ENCODE measurements at places on chromosomes 6 and 20.

DNA sequence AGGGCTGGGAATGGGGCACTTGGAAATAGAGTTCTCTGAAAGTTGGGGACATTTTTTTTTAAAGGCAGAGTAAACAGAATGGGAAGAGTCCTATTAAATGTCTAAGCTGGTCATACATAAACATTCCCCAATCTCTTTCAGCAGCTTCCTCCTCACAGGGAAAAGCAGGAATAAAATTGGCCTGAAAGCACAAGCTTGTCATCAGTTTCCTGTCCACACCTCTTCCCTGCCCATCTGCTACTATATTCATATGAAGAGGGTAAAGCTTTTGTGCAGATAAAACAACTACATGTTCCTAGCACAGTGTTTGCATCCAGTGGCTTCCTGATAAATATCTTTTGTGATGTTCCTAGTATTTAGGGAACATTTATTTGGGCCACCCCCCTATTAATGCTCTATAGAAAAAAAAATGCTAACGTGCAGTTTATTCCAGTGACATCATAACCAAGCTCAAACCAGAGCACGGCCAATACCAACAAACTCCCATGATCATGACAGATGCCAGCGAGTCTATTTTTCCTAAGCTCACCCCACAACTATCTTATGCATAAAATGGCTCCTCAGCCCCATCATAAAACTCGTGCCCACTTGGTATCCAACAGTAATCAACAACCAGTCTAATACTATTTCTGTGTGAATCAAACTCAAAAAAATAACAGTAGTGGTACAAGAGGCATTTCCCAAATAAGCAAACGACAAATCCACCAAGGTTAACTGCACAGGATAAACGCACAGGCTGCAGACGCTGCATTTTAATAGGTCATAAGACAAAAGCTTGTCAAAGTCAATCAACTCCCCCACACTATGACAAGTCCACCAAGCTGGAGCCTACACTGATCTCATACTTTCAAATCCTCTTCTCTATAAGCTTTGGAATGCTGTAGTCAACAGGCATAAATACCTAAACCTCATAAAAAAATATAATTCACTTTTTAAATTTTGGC lies 95.3 kb downstream of the EPB41L2 start:
- no peak for DNase-seq

- no peak for DNase-seq
These were observed 556.6 kb upstream of the CDH4 start for GRCh38 chr20:60695226-60696000.

DNA sequence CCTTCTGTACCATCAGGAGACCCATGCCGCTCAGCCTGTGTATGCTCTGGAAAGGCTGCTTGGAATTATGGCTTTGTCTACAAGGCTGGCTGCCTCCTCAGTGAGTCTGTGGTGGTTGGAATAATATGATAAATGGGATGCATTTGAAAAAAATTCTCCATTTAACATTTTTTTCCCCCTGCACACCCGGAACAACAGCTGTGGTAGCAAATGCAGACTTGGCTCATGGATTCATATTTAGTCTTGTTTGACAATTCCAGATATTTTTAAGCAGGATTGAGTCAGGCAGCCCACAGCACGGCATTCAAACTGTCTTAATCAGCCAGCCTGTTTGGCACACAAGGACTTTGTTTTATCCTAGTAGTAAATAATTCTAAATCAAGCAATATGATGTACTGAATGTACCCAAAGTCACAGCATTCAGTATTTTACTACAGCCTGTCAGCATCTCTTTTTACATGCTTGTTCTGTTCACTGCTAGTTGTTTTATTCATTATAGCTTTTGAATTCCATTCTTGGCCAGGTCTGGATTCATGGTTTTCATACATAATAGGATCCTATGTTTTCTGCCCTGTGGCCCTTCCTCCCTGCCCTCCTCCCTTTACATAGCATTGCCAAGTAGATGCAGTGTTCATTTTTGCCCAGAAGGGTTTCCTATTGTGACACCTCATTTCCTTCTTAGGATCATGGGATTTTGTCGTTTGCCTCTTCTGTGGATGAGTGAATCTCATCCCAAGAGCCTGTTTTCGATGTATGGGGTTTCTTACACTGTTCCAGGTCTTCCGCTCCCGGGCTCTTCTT lies 68.1 kb downstream of the LRRC1 start:
- no peak for DNase-seq

DNA sequence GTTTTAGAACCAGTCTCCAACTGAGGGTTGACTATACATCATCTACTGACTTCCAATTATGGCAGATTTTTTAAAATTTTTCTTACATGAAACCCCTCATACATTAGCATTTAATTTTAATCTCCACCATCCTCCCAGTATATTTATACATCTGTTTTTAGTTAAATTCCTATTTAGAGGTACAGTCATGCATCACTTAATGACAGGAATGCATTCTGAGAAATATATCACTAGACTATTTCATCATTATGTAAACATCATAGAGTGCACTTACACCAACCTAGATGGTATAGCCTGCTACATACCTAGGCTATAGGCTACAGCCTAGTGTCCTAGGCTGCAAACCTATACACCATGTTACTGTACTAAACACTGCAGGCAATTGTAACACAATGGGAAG lies 316.7 kb upstream of the MARCKS start:
- DNase-seq = no peak

DNA sequence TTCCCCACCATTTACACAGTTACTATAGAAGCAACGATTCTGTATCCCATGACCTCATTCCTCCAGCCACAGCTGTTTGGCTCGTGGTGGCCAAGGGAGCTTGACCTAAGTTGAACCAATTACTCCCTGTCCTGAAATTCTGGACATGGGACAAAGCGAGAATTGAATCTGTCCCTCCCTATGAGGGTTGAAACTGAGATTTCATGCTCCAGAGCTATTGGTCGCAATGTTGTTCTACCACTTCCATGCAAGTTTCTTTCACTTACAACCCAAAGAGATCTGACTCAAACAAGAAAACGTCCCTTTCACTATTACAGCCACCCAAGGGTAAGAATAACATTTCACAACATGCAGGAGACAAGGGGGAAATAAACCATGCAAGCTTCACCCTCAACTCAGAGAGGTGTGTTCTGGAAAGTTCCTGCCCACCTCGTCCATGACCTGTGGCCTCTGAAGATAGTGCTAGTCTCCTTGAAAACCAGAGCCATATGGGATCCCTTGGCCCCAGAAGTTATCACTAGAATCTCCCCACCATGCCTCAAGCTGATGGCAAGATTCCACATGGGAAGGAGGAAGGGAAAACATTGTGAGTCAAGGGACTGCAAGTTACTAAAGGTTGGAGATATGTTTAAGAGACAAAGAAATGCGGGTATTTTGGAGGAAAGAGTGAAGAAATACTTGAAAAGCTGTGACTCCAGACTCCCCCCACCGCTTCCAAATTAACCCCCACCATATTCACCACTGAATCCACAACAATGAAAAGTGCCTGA lies 74.5 kb upstream of the SRSF6 start:
- no peak for DNase-seq

GRCh38 chr20:47289096-47289495 lies 67.4 kb downstream of the ZMYND8 start:
- no peak for DNase-seq

DNA sequence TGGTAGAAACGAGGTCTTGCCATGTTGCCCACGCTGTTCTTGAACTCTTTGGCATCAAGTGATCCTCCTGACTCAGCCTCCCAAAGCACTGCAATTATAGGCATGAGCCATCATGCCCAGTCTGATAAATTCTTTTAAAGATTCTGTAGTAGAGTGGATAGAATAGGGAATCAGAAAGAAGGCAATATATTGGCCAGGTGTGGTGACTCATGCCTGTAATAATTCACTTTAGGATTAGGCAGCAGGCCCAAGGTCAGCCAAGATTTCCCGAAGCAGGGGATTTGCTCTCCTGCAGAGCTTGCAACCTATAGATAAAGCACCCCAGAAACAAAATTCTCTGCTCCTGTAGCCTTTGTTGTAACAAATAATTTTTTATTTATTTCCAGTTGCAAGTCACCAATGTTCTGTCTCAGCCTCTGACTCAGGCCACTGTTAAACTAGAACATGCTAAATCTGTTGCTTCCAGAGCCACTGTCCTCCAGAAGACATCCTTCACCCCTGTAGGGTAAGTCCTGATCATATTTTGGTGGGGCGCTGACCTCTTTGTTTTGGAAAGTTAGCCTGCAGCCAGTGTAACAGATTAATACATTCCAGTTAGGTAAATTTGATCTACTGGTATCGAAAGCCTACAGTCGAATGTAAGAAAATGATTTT lies 30.4 kb upstream of the MROH8 start:
- no peak for DNase-seq

- no peak for DNase-seq
These were observed 29.4 kb upstream of the KIF25 start for GRCh38 chr6:167968091-167968490.

GRCh38 chr20:10291568-10292248 lies 73.1 kb downstream of the SNAP25 start:
- no peak for DNase-seq

GRCh38 chr6:138099832-138100231 lies 7.4 kb downstream of the PERP start:
- DNase-seq = no peak

GRCh38 chr20:9615766-9616454 lies 101.5 kb downstream of the LAMP5 start:
- no peak for DNase-seq

GRCh38 chr20:32386091-32386490 lies 28.0 kb downstream of the ASXL1 start:
- DNase-seq = no peak

- no peak for DNase-seq
These were observed 332.3 kb downstream of the LAMA2 start for GRCh38 chr6:129215246-129215645.

GRCh38 chr6:142395266-142395665 lies 93.5 kb downstream of the ADGRG6 start:
- no peak for DNase-seq

DNA sequence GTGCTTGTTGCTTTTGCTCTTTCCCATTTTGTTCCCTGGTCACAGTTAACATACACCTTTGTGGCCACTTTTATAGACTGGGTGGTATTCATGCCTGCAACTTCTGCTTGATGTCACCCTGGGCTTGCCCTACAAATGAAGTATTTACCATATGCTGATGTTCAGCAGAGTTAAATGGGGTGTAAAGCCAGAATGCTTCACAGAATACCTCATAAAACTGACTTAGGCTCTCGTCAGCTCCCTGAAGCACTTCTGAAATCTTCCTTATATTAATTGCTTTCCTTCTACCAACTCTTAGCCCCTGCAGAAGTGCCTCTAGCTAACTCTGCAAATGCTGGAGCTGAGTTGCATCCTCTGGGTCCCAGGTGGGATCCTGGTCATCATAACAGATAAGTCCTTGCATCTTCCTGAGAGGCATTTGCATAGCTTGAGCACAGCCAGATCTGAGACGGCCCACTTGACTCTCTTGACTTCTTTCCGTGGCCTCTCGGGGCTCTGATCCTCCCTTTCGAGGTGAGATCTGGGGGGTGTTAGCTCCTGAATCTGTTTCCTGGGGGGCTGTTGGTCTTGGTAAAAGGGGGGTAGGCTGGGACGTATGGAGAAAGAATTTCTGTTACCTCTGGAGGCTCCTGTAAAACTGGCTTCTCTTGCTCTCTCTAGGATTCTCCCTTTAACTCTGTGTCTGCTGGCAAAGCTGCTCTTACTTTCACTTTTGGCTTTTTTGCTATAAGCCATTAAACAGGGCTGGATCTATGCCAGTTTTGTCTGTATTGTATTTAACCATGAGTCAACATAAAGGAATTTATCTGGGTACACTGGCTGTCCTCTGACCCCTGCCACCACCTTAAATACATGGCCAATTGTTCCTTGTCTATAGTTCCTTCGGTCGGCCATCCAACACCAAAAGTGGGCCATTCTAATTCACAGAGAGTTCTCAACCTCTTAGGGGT lies 223.0 kb upstream of the SYNCRIP start:
- no peak for DNase-seq

DNA sequence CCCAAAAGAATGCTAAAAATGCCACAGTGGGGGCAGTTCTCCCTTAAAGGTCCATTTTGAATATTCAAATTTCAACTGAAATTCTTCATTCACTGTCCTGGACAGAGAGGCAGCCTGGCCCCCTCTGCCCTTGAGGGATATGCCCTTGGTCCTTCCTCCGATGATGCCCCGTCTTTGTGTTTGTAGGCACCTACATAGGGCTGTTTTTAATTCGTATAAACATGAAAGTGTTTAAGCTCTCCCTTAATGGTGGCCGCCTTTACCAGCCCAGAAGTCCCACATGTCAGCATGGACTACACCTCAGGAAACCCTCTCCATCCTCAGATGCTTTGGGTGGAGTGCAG lies 70.2 kb downstream of the SSR1 start:
- no peak for DNase-seq

DNA sequence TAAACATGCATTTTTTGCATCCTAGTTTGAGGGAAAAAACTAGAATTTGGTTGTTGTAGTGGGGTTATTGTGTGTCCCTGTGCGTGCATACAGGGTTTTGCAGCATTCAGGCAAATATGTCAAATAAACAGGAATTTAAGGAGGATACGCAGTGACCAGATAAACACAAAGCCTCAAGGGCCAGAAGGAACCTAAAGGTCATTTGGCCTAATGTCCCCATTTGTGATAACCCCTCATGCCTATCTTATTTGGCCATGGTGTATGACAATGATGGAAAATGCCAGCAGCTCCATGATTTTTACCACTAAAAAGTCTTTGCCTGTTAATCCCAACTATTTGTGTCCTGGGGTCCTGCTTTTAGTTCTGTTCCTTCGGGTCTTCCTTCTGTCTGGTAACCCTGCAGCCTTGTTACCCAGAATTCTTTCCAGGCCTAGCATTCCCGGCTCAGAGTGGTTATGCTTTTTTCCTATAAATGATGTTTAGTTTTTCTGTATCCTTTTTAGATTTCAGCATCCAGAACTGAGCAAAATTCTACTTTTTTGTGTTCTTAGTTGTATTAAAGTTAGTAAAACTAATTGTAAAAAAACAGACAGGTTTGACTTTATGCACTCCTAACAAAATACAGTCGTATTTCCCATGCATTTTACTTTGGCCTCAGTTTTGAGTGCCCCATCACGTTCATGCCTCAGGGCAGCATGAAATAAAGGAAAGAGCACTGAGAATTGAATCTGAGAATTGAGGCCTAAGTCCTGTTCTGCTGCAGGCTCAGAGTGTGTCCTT lies 4.4 kb downstream of the STX16 start:
- DNase-seq = no peak

- no peak for DNase-seq
These were observed 1033.5 kb downstream of the HACE1 start for GRCh38 chr6:103826209-103826608.

DNA sequence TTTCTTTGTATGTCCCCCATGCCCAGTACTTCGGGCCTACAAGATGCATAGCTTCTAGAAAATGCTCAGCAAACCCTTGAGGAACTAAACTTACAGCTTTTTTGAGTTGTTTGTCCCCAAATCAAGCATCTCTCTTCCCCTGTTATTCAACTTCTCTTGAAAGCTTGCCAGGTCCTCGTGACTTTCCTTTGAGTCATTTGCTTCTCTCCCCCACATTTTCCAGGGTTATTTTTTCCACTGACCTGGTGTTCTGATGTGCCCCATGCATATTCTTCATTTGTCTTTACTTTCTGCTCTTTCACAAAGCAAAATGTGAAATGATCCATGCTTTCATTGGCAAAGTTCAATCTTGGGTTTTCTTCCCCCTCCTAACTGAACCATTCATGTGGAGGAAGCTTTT lies 204.8 kb downstream of the TFAP2A start:
- DNase-seq = no peak

- no peak for DNase-seq
These were observed 94.2 kb downstream of the ADAT2 start for GRCh38 chr6:143356101-143356880.

- peak; percentile 23 for DNase-seq
These were observed 142.3 kb upstream of the SLC22A16 start for GRCh38 chr6:110618591-110619267.
